Activated CD4-positive, alpha-beta T cell treated with anti-CD3 and anti-CD28 coated beads, Interleukin-2, amount 10 ng/mL, durations not matched to agents 24 days and 14 days (primary cell): ENCODE measurements at places on chromosomes 3 and 15. TPM values are rescaled to one million over a fixed set of nuclear protein-coding genes. Genes with fewer than 3 reads are reported as not detected.

ACY1 gene
- total RNA-seq, result 57.9 and 58.7 TPM in 2 replicates

- DNase-seq, result no peak
Observed at GRCh38 chr3:150447084-150447483, 39.0 kb downstream of the TSC22D2 start.

GRCh38 chr15:51193526-51193925 lies 98.8 kb upstream of the TNFAIP8L3 start:
- DNase-seq, result no peak

DNA sequence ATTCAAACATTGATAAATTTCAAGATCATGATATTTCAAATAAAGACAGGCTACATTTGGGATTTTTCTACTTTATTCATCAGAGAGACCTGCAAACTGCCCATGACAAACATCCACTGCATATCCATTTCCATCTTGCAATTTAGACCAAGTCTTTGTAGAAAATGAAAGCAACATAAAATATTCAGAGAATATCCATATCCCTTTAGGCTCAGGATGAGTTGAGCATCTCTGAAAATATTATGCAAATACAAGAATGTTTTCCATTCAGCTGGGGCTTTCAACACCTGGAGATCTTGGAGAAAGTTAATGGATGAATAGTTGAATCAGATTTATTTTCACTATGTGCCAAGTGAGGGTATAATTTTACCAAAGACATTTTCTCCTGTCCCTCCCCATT lies 103.4 kb downstream of the TUSC7 start:
- DNase-seq, result no peak

DNA sequence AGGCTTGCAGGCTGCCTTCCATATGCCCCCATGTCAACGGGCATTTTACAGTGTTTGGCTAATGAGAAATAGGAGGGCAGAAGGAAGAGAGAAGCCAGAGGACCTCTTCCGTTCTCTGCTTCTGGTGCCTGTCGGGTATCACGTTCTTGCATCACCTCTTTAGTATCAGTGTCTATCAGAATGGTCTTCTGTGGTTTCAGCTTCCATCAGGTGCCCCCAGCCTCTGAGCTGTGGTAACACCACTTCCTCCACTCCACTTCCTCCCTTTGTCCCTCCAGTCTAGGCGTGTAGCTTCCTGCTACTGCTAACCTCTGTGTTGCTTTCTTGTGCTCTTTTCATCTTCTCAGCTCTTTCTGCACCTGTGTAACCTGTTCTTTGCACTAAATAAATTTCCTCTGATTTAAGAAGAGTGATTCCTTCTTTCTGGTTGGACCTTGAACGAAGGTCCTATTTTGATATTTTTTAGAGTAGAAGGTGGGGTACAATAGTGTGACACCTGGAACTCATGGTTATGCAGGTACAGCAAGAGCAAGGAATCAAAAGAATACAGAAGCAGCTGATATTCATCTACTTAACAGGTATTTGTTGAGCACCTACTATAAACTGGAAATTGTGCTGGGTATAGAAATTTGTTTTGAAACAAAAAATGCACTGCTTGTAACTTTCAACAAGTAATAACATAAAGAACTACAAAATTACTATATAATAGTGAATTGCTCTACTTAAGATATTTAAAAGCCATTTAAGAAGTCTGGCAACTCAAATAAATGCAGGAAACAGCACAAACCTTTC lies 27.4 kb upstream of the FOXB1 start:
- DNase-seq, result peak; percentile 90

DNA sequence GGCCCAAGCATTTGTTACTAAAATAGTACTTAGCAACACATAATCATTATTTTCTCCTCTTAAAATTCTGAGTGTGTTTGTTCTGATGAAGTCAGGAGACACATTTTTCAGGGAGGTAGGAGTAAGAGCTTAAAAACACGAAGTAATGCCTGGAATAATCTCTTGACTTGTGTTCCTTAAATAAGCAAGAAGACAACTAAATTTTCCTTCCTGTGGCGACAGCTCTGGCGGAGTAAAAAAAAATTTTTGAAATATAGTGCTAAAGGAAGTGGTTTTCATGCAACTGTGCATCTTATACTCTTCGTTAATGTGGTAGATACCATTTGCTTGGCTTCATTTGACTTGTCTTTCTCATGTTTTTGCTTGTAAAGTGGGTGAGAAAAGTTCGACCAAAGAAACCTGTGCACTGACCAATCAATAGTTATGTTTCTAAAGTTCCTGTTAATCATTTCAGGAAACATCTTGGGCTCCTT lies 11.1 kb upstream of the MBNL1 start:
- DNase-seq, result peak; percentile 83

DNA sequence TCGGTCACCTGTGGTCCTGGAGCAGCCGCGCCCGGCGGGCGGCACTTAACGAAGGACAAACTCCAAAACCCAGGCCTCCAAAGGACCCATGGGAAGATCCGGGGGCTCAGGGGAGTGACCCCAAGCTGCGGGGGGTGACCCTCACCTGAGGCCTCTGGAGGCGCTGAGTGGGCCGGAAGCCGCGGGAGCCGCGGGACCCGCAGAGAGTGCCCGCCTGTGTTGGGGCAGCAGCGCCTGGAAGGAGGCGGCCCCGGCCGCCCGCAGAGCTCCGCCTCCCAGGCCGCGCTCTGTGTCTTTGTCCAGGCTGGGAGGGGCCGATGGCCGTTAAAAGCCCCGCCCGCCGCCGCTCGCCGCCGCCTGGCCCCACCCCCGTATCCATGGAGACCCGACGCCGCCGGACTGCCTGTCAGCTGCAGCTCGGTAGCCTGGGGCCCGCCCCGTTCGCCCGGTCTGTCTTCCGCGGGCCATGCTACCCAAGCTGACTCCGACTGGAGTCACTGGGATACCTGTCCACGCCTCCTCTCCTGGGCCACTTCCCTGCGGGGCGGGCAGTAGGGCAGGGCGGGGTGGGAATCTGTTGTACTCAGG lies 15.3 kb upstream of the FANCD2 start:
- DNase-seq, result peak; percentile 96

GRCh38 chr15:87577336-87577735 lies 679.2 kb downstream of the NTRK3 start:
- no peak for DNase-seq

DNA sequence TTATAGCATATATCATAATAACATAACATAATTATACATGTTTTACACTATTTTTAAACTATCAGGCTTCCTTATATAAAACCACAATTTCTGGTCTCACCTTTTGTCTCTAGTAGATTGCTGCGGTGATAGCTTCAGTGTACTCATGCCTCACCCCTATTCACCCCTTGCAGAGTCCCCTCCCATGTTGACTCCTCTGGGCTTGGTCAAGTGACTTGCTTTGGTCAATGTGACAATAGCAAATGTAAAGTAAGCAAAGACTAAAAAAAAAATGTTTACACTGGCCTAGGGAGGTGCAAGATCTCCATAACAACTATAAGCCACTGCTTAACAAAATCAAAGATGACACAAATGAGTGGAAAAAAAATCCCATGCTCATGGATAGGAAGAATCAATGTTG lies 537.5 kb downstream of the ROBO1 start:
- no peak for DNase-seq

- DNase-seq, result peak; percentile 34
Observed at GRCh38 chr15:31280831-31281216, 45.8 kb upstream of the KLF13 start.

NANOGP8 gene
- total RNA-seq, result not detected in 2 replicates

GRCh38 chr3:194925614-194926013 lies 239.9 kb downstream of the FAM43A start:
- DNase-seq, result no peak

RIOX2 gene
- total RNA-seq, result 84.1 and 87.7 TPM in 2 replicates

DNA sequence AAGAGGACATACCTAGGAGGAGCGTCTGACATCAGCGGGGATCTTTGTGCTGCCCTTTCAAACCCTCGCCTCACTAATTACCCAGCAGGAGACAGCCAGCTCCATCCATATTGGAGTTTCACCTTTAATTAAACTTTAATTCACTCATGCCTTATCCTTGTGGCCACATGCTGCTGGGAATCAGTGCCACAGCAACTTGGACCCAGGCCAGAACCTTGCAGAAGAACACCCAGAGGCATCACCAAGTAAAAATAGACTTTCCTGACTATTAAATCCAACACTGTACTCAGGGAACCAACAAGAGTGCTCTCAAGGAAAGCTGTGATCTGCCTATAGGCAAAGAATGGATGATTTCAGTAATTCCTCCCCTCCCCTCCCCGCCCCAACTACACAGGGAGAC lies 23.9 kb downstream of the EIF1B start:
- no peak for DNase-seq

GRCh38 chr3:117010318-117010717 lies 300.7 kb downstream of the TUSC7 start:
- no peak for DNase-seq
